ENCODE measurements at places on chromosomes 2 and 18.

DNA sequence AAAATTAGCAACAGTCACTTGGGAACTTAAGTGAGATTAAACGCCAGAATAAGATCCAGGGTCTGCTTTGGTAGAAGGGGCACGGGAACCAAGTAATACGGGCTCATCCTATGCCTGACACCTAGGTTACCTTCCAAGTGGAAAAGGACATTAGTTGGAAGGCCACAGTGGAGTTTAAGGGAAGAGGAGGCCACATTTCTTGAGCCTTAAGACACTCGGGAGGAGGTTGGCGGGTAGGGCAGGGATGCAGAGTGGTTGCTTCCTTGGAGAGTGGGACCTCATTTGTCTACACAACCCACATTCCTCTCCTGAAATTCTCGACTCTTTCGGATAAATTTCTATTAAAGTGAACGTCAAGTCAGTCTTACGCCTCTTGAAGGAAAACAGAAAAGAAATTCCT, 510 bp upstream of the DNAH6 start:
- DNase-seq = no peak

GRCh38 chr2:28250006-28250405, 142.7 kb upstream of the FOSL2 start:
- no peak for DNase-seq

DNA sequence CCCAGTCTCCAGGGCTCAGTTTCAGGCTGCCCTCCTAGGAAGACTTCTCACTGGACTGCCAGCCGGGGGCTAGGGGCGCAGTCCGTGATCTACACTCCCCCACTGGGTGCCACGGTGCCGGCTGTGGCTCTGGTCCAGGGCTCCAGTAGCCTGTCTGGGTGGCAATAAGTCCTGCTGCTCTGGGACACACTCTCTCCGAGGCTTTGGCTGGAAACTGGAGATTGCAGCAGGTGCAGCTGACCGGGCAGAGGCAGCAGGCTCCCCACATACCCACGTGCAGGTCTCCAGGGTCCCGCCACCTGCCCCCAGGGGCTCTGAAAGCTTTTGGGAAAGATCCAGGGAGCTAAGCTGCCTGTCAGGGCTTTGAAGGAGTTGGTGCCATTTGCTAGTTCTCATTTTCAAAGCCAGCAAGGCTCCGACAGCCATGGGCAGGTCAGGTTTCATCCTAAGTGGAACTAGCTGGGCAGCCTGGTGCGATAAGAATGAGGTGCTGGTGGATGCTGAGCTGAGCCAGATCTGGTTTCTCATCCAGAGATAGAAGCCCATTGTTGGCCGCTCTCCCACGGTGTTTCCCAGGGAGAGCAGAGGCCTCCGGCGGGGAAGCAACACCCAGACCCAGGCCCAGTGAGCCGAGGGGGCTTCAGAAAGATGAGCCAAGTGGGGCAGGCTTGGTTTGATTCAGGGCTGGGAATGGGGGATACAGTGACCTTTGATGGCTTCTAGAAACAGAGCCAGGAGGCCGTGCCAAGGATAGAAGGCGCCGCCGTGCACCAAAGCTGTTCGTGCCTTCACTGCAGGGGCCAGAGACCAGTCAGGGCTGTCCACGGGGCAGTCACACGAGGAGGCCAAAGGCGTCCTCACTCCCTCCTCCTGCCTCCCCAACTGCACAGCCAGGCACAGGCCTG, 141.7 kb upstream of the GPC1 start:
- no peak for DNase-seq

DNA sequence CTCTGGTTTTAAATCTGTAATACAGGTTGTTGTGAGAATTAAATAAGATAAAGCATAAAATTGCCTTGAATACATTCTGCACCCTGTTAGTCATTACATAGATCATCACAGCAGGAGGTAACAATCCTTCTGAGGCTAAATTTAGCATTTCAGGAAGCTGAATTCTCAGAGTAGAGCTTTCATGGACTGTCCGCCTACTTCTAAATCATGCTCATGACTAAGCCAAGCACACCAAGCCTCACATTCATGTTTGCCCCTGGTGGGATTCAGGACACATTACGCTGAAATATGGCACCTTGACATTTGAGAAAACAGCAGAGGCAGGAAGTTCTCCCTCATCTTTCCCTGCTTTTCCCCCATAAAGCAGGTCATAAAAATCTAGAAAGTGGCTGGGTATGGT, 16.6 kb upstream of the PIK3C3 start:
- peak; percentile 87 for DNase-seq

GRCh38 chr2:67286981-67287759, 110.0 kb upstream of the ETAA1 start:
- DNase-seq = no peak

GRCh38 chr18:23857756-23858155, 156.8 kb upstream of the TTC39C start:
- no peak for DNase-seq

- DNase-seq = no peak
Observed at GRCh38 chr18:41974796-41975201, 19.8 kb downstream of the PIK3C3 start.

- no peak for DNase-seq
Observed at GRCh38 chr2:4020153-4020552, 316.8 kb downstream of the DCDC2C start.
